ENCODE measurements at places on chromosomes 11 and 22.
A peak's percentile ranks its signal among the peaks of the same experiment; 100 is the strongest.

GRCh38 chr11:96275801-96276594, 67.0 kb downstream of the MAML2 start:
- DNase-seq: no peak

GRCh38 chr22:46501701-46502100, 35.7 kb downstream of the CELSR1 start:
- DNase-seq: peak; percentile 83

- DNase-seq: peak; percentile 40
Measured at GRCh38 chr22:22060200-22061084, 77.9 kb upstream of the TOP3B start.

GRCh38 chr11:11740073-11740702, 101.6 kb upstream of the USP47 start:
- DNase-seq: no peak

DNA sequence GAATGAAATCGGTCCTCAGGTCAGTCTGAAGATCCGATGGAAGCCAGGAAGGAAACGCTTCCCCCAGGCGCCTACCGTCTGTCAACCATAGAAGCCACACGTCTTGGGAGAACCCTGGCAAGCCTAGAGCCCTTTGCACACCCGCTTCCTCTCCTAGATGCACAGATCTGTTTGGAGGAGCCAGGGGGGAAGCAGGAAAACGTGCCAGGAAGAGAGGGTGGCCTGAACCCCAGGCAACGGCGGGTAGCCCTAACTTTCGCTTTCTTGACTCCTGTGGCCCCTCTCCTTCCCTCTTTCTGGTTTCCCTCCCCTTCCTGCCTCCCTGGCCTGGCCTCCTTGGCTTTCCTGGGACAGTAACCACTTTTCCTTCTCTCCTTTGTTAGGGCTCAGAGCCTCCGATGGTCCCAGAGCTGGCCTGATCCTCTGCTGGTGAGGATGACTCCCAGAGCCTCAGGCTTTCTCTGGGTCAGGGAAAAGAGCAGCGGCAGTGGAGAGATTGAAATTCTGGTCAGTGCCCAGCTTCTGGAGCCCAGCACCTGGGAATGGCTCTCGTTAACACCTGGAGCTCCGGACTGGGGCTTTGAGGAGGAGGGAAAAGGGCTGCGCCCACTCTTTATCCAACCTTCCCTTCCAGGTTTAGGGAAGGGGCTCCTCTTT, 2.1 kb downstream of the FXYD6 start:
- DNase-seq: no peak

DNA sequence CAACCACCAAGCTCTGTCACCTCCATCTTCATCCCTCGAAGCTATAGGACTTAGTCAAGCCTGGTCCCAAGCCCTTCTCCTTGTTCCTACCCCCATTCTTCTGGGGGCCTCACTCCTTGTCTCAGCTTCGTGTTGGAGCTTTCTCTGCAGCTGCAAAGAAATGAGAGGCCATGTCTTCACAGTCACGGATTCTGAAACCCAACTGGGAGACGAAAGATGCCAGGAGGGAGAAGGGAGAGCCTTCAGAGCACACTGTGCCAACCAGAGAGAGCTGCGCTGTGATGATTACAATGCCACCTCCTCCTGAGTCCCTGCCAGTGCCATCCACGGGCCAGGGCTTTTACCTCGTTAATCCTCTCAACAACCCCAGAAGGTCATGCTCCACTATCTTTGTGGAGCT, 469.3 kb downstream of the TBC1D22A start:
- no peak for DNase-seq

- peak; percentile 52 for DNase-seq
Measured at GRCh38 chr11:85694385-85694980, 8.5 kb upstream of the CCDC89 start.

DNA sequence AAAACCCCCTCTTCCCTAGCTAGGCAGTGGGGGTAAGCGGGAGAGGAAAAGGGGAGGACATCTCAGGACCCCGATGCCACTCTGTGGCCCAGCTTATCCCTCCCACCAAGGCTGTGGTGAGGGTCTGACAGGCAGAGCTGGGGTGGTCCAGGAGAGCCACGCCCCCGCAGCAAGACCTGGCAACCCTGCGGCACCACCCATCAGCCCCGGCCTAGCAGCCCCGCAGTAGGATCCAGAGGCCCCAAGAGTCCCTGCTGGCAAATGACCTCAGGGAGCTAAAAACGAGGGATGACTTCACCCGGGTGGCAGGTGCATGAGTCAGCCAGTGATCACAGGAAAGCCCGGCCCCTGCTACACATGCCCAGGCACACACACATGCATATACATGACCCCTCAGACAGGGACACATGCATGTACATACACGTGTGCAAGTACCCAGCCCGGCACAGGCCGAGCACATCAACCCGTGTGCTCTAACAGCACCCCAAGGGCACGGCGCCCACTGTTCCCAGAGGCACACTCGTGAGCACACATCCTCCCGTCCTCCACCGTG, 32.3 kb downstream of the ARVCF start:
- DNase-seq: peak; percentile 80

GRCh38 chr22:26748845-26749244, 91.5 kb downstream of the MIAT start:
- no peak for DNase-seq

DNA sequence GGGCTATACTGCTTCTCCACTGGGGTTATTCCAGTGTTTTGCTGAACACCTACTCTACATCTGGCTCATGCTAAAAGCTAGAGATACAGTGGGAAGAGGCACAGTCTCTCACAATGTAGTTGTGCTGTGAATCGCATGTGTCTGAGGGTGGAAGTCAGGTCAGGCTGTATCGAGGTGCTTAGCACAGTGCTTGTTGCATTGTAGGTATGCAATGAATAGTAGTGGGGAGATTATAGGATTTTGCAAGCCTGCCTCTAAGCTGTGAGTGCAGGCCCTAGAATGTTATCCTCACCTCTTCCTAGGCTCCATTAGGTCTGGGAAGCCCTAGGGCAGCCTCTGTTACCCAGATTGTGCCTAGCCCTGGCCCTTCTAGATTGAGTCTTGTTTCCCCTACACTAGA, 37.4 kb downstream of the MYO18B start:
- DNase-seq: no peak

- DNase-seq: no peak
Measured at GRCh38 chr11:116698080-116698479, 74.7 kb downstream of the BUD13 start.

DNA sequence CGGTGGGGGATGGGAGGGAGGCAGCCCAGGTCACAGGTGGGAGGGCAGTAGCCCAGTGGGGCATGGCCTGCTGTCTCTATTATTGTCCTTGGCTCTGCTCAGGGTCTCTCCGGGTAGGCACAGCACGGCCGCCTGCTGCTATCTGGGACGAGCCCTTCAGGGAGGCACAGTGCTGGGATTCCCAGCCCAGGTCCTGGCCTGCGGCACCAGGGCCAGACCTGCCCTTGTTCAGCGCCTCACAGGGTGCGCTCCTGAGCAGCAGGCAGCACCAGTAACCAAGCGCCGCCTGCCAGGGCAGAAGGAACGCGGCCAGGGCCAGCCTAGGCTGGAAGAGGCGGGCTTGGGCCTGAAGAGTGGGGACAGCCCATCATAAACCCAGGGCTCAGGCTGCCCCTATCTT, 151.0 kb downstream of the MPPED1 start:
- DNase-seq: no peak

DNA sequence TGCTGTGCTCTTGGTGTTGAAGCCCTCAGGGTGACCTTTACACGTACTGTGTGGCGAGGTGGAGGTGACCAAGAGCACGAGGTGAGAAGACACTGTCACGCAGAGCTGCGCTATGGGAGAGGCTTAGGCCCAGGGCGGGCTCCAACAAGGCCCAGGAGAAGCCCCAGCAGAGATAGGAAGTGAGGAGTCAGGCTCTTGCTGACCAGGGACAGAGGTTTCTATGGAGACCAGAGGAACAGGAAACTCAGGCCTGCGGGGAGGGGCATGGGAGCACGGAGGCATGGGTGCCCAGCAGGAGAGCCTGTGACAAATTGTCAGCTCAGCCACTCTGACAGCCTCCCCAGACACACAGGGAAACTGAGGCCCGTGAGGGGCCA, 15.8 kb downstream of the DGKZ start:
- no peak for DNase-seq

DNA sequence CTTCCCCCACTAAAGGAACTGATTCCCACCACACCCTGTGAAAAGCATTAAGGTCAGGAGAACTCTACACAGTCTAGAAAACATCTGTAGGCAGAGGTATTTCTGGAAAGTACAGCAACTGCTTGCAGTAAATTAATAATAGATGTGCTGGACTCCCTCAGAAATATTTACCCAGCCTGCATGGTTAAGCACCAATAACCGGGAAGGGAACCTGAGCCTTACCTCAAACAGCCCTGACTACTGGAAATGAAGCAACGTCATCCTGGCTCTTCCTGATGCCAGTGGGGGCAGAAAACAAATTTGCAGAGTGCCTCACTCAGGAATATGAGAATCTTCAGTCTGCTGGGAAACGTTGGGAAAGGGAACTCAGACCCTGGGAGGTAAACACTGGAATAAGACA, 318.1 kb downstream of the TENM4 start:
- no peak for DNase-seq

GRCh38 chr22:30176431-30176830, 70.1 kb downstream of the LIF start:
- DNase-seq: no peak

DNA sequence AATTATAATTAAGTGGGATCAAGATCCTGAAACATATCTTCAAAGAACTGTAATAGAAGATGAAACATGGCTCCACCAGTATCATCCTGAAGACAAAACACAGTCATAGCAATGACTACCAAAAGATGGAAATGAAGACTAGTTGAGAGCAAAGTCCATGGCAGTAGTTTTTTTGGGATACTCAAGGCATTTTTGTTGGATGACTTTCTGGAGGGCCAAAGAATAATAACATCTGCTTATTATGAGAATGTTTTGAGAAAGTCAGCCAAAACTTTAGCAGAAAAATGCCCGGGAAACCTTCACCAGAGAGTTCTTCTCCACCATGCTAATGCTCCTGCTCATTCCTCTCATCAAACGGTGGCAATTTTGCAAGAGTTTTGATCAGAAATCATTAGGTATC, 809.4 kb upstream of the RAG2 start:
- DNase-seq: no peak

GRCh38 chr11:66204412-66204811, 64.0 kb upstream of the RAB1B start:
- no peak for DNase-seq

DNA sequence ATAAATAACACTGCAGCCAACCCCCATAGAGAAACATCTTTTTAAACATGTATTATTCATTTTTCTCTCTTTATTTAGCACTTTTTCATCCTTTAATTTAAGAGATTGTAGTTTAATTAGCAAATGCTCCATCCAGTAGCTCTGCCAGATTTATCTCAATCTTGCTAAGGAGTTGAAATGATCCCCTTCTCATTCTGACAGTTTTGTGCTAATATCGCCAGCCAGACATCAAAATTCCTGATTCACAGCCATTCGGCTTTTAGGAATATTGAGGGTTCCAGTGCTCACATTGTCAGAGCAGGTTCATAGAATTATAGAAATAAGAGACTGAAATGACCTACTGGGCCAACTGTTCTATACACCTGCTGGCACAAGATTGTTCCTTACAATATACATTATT, 77.8 kb downstream of the CASP12 start:
- no peak for DNase-seq

DNA sequence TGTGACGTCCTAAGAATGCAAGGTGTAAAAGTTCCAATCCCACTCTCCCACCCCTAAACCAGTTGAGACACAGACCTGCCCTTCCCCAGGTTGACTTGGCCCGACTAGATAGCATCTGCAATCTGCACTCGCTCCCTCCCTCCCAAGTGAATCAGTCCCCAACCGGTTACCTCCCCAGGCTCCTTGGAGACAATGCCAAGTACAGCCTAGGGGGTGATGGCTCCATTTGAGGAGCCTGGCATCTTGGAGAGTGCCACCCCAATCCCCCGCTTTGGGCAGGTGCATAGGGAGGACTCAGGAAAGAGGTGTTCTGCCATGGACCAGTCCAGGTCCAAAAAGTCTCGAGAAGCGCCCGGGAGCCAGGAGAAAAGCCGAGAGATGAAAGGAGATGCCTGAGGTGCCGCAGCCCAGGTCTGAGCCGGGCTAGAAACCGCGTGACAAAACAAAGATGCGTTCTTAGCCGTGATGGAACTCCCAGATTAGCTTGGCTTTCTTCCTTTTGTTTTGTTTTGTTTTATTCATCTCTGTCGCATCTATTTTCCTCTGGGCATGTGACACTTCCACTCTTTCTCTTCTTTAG, 18.7 kb upstream of the SNX32 start:
- no peak for DNase-seq

GRCh38 chr11:110857892-110858546, 145.8 kb upstream of the ARHGAP20 start:
- peak; percentile 46 for DNase-seq

DNA sequence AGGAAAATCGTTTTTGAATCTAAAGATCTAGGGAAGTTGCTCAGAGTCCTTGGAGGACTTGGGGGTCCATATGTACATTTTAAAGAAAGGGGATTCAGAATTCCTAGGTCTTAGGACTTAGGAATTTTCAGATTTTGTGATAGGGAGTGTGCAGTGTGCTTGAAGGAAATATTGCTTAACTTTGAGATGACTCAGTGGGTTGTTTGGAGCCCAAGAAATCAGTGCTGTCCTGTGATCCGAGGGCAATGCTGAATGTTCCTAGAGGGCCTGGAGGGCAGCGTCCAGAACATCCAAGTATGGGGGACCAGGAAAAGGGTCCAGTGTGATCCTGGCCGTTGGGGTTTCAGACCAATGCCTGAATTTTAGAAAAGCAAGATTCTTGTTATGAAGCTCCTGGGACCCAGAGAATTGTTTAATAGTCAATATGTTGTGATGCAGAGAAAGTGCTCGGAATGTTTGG, 3.1 kb upstream of the IGF2 start:
- DNase-seq: peak; percentile 65

- DNase-seq: no peak
Measured at GRCh38 chr11:1276041-1276790, 33.2 kb downstream of the TOLLIP start.

GRCh38 chr11:40292721-40293508, 1166.5 kb downstream of the LRRC4C start:
- peak; percentile 11 for DNase-seq

- DNase-seq: no peak
Measured at GRCh38 chr11:31233425-31233824, 136.1 kb downstream of the DCDC1 start.

- DNase-seq: no peak
Measured at GRCh38 chr22:39309881-39310714, 9.3 kb downstream of the RPL3 start.

- DNase-seq: no peak
Measured at GRCh38 chr11:14253421-14253820, 105.6 kb downstream of the RRAS2 start.

- DNase-seq: no peak
Measured at GRCh38 chr11:69355346-69355940, 61.5 kb downstream of the MYEOV start.

- no peak for DNase-seq
Measured at GRCh38 chr11:100205926-100206325, 481.2 kb upstream of the ARHGAP42 start.

DNA sequence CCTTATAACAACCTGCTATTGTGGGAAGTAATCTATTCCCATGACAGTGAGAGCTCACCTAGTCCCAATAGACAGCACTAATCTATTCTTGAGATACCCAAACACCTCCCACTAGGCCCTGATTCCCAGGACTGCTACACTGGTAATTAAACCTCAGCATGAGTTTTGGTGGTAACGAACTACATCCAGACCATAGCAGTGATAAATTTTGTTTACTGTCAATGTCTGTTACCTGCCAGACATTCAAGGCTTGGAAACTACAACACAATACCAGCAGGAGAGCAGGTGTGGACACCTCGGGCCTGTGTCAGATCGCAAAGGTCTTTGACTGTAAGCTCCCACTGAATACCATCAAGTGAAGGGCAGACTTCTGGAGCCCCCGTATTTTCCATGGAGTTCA, 187.1 kb downstream of the ARHGAP42 start:
- no peak for DNase-seq

Measured in GM03348 (cell line).